ENCODE measurements at places on chromosomes 4 and X.

- no peak for DNase-seq
Observed at GRCh38 chr4:109432696-109433095, 919 bp upstream of the SEC24B start.

GRCh38 chr4:34943741-34944386, 1300.5 kb downstream of the ARAP2 start:
- no peak for DNase-seq

DNA sequence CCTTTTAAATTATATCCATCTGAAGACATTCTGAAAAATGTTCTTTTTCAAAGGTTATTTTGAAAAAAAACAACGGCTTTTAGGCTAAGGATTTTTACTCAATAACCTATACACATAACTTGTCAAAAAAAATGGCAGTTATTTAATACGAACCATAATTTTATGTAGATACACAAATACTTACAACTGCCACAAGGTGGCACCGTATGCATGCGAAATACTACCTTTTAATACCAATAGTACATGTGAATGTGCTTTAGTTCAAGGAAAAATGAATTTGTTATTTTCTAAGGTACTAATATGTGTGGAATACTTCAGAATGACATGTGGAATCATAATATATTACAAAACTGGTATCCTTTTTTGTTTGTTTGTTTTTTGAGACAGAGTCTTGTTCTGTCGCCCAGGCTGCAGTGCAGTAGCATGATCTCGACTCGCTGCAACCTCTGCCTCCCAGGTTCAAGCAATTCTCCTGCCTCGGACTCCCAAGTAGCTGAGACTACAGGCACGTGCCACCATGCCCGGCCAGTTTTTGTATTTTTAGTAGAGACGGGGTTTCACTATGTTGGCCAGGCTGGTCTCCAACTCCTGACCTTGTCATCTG, 4.6 kb upstream of the MAD2L1 start:
- DNase-seq = no peak

GRCh38 chr4:35463251-35463952, 780.9 kb downstream of the ARAP2 start:
- no peak for DNase-seq

GRCh38 chr4:1216869-1217294, 32.0 kb downstream of the CTBP1 start:
- DNase-seq = no peak

GRCh38 chrX:39168609-39169008, 367.4 kb downstream of the MID1IP1 start:
- no peak for DNase-seq

- DNase-seq = no peak
Observed at GRCh38 chr4:163087805-163088204, 78.9 kb downstream of the NAF1 start.

DNA sequence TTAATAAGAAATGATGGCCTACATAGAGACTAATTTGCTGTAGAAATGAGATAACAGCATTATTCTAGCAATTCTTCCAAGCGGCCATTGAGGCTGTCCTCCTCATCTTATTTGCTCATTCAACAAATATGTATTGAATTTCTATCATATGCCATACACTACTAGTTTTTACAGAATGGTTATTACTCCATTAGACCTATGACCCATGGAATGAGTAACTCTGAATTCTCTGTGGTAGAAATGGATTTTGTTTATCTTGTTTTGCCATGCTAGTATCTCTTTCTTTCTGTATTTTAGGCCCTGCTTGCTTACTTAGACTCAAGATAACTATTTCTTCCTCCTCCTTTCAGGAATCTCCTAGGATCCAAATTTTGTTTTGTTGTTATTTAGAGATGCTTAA, 103.5 kb downstream of the RPA4 start:
- peak; percentile 36 for DNase-seq

DNA sequence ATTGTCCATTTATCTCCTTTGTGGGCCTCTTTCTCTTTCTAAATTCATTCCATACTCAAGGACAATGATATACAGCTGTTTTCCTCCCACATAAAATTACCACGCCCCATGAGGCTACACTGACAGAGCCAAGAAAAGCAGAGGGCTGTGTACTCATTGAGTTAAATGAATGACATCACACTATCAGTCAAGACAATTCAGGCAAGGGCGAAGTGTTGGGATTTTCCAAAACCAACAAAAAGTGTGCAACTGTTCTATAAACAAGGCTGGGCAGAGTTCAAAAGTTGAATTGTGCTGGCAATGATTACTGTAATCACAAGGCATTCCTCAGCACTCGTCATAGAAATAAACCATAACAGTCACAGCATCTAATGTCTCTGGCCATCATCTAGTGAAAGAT, 799.6 kb upstream of the DIAPH2 start:
- DNase-seq = no peak

GRCh38 chrX:71998836-71999509, 88.3 kb downstream of the NHSL2 start:
- DNase-seq = no peak

- peak; percentile 28 for DNase-seq
Observed at GRCh38 chr4:142379277-142380051, 466.6 kb downstream of the INPP4B start.

DNA sequence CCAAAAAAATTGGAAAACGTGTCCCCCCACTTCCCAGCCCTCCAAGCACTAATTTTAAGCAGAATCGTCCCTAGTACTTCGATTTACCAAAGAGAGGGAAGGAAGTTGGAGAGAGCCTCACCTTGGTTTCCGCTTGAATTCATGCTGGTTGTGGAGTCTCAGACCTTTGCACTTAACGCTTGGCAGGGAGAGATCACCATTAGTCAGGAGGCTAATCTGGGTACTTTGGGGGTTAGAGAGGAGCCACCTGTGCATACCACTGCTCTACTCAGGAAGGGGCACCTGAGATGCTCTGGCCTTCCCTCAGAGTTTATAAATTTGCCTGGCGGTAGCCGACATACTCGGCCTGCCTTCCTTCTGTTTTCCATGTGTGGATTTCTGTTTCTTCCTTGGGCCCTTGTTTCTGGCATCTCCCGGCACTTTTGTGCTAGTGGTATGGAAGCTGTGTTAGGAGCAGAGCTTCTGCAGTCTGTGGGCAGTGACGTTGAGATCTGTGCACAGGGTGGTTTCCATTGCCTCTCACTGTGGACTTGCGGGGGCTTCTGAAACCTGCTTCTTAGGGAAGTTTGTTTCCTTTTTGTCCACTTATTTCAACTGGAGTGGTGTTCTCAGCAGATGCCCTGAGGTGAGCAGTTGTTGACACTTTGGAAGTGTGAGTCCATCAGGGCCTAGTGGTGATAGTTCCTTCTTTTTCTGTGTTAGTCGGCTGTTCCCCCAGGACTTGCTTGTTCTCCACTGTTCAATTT, 104.2 kb downstream of the TMEM131L start:
- DNase-seq = no peak

- DNase-seq = no peak
Observed at GRCh38 chr4:168453146-168453545, 27.1 kb downstream of the DDX60L start.

DNA sequence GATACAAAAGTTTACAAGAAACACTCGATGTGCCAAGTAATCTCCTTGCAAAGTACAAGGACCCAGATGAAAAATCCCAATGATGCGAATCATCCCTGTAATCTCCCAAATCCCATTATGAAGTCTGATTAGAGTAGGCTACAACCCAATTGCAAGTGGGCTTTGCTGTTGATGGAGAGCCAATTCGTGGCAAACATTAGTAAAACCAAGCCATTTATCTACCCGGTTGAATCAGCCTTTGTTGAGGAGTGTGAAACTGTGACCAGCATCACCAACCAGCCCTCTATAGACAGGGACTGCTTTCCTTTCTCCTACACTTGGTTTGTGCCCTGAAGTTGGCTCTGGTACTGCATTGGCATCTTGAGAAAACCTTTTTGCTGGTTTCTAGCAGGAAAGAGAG, 1.2 kb upstream of the PRPS2 start:
- no peak for DNase-seq

DNA sequence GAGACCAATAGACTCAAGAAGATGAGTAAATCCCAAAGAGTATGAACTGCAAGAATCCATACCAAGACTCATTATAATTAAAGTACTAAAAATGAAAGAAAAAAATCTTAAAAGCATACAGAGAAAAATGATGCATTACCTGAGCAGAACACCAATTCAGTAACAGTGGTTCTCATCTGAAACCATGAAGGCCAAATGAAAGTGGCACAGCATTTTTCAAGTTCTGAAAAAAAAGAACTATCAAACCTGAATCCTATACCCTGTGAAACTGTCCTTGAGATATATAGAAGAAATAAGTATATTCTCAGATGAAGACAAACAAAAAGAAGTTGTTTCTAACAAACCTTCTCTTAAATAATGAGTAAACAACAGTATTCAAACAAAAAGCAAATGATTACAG, 39.6 kb upstream of the TMPRSS11A start:
- no peak for DNase-seq

GRCh38 chr4:158785718-158786117, 16.9 kb downstream of the FNIP2 start:
- no peak for DNase-seq

Data from NCI-H226 (cell line).